ENCODE measurements at places on chromosomes 7 and 10. TPM values are rescaled to one million over a fixed set of nuclear protein-coding genes. Genes with fewer than 3 reads are reported as not detected.

The ZNF518A gene
- 24.0 TPM for total RNA-seq

The DPP6 gene
- not detected for total RNA-seq

The RET gene
- not detected for total RNA-seq

The CYP3A4 gene
- total RNA-seq, result not detected

The NRP1 gene
- total RNA-seq, result 1.6 TPM

The MMP21 gene
- total RNA-seq, result 0.61 TPM

The DRGX gene
- not detected for total RNA-seq

DNA sequence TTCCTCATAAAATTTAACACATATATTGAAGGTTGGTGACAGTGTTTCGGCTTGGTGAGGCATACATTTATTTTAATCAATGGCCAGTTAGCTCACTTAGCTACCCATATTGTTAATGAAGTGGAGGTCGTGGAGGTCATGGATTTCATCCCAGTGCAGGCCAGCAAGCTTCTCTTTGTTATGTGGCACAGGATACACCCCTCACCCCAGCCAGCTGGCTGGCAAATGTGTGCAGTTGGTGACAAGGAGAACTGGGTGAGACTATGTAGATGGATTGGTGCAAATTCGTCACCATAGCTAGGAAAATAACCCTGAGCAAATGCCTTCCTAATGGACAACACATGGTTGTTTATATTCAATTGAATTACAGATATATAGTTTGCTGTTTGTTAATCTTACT lies 50.5 kb upstream of the FOXP2 start:
- no peaks in the 10 kb centered on the region for H3K4me1 ChIP-seq
- no peak for DNase-seq
- no peaks in the 10 kb centered on the region for H3K27me3 ChIP-seq
- no peak overlapping the region for H3K27ac ChIP-seq

GRCh38 chr10:116615199-116615776 lies 5.5 kb upstream of the PNLIPRP2 start:
- no peak overlapping the region for H3K4me3 ChIP-seq
- H3K27me3 ChIP-seq, result no peaks in the 10 kb centered on the region
- no peaks in the 10 kb centered on the region for H3K36me3 ChIP-seq
- no peak overlapping the region for H3K27ac ChIP-seq

DNA sequence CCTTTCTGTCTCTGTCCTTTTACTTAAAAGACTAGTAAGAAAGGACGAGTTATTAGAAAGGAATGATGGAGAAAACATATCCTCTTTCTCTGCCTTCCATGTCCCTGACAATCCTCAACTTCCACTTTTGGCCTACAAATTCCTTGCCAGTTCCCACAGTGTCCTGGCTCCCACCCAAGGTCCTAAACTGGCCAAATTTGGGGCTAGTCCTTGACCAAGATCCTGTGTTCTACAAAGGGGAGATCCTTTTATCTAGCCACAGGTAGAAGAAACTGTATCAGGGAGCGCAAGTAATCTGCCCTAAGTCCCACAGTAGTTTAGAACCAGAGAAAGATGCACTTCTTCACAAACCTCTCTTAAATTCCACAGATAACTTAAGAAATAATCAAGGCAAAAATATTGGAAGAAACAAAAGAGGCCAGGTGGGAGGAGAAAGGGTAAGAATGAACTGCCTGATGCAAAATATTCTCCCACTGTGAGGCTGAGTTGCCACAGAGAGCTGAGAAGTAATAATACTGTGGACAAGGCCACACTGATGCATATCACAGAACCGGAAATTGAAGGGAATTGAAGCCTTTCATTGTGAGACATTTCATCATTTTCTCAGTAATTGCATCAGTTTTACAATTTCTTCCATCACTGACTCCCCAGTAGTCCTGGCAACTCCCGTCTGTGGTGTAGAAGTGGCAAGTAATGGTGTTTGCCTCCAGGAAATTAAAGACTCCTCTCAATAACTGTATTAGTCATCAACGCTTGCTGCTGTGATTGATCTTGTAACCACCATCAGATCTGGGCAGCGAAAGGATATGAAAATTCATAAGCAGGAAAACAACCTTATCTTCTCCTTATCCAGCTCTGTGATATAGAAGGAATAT lies 47.2 kb downstream of the DNAJC12 start:
- peaks cover 15% of the 10 kb centered on the region for H3K4me1 ChIP-seq
- H3K27ac ChIP-seq, result no peak overlapping the region
- H3K4me3 ChIP-seq, result no peak overlapping the region
- DNase-seq, result no peak
- no peaks in the 10 kb centered on the region for H3K27me3 ChIP-seq

DNA sequence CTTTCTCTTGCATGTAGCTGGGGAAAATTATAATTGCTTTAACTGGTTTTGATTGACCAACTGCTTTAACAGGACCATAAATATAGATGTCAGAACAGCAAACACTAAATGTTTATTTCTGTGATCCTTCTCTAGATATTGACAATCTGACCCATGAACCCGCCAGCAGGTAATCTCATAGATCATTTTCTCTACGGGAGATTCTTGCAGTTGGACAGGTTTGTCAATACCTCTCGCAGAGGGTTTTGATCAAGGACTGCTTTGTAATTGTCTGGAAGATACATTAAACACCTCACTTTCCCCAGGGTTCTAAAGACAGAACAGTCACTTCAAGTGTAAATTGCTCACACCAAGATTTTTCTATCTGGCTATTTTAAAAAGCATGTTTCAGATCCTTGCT lies 235.8 kb upstream of the RHOBTB1 start:
- H3K27me3 ChIP-seq, result no peaks in the 10 kb centered on the region
- no peak for DNase-seq
- no peak overlapping the region for H3K27ac ChIP-seq
- H3K4me1 ChIP-seq, result no peaks in the 10 kb centered on the region
- no peaks in the 10 kb centered on the region for H3K36me3 ChIP-seq

DNA sequence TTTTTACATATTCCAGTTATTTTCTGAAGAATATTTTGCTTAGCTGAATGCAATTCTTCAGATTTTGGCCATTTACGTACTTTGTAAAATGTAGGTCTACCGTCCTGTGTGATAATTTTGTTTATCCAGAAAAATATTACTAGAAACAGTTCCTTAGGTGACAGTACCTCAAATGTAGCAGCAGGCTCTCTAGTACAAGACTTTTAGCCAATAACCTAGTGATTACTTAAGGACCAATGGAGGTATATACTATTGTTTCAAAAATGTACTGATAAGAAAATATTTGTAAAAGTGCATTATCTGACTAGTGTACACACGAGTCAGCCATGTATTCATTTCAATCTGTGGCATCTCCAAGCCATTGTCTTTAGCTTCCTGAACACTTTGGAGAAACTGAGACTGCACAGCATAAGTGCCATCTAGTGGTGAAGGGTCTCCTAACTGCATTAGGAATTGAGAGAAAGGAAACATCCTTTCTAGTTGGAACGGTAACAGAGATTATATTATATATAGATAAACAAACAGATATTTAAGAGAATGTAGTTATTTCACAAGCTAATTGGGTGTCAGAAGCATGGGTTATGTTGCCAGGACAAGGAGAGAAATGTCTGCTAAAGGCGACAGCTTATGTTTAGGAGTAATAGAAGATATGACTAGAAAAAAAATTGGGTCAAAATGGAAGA lies 23.7 kb downstream of the RTKN2 start:
- H3K4me3 ChIP-seq, result no peak overlapping the region
- H3K4me1 ChIP-seq, result peaks cover 37% of the 10 kb centered on the region
- H3K27me3 ChIP-seq, result no peaks in the 10 kb centered on the region
- H3K36me3 ChIP-seq, result no peaks in the 10 kb centered on the region
- peak; percentile 65 for DNase-seq
- no peak overlapping the region for H3K27ac ChIP-seq

DNA sequence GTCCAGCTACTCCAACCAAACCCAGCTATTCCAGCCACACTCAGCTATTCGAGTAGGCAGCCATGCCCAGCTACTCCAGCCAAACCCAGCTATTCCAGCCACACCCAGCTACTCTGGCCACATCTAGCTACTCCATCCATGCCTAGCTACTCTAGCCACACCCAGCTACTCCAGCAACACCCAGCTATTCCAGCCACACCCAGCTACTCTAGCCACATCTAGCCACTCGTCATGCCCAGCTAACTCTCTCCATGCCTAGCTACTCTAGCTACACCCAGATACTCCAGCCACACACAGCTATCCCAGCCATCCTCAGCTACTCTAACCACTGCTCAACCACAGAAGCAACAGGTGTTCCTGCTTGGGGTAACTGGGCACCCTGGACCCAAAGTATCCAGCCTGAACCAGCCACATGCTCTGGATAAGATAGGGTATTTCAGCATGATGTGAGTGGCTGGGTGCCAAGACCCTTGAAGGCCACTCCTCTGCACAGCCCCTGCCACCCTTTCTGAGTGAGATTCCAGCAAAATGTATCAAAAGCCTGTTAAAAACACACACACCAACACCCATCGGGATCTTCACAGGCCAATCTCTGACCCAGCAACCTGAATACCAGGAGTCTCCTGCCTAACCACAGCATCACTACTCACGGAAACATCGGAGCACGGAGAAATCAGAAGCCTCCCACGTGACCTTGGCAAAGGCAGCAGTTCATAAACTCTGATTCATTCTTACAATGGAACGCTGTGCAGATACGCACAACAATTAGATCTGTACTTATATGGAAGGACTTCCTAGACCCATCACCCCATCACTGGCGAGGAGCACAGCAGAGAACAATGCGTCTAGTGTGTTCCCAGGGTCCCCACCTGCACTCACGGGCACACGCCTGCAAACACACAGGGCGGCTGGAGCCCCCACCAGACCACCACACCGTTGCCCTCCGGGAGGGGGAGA lies 51.8 kb upstream of the DNAAF5 start:
- no peaks in the 10 kb centered on the region for H3K27me3 ChIP-seq
- no peaks in the 10 kb centered on the region for H3K36me3 ChIP-seq
- H3K27ac ChIP-seq, result no peak overlapping the region
- no peaks in the 10 kb centered on the region for H3K4me1 ChIP-seq
- H3K4me3 ChIP-seq, result no peak overlapping the region
- no peak for DNase-seq

DNA sequence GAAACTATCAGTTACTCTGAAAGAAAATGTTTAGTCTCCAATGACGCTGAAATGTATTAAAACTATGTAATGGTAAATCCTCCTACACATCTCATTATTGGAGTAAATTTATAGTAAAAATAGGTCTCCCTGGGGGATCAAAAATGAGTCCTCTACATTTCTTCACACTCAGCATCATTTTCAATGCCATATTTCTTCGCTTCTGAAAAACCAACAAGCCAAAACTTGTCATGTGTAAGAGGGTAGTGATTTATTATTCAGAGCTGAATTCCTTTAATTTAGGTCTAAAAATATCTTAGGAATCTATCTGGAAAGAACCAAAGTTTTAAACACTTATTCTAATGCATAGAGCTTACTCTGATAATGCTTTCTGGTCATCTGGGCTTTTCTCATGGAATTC lies 3.0 kb downstream of the PDK4 start:
- H3K27ac ChIP-seq, result no peak overlapping the region
- no peak for DNase-seq
- H3K27me3 ChIP-seq, result no peaks in the 10 kb centered on the region
- no peaks in the 10 kb centered on the region for H3K4me1 ChIP-seq
- no peak overlapping the region for H3K4me3 ChIP-seq
- H3K36me3 ChIP-seq, result no peaks in the 10 kb centered on the region

- H3K4me3 ChIP-seq, result no peak overlapping the region
- H3K27me3 ChIP-seq, result no peaks in the 10 kb centered on the region
- no peak for DNase-seq
- H3K4me1 ChIP-seq, result no peaks in the 10 kb centered on the region
- no peak overlapping the region for H3K27ac ChIP-seq
Observed at GRCh38 chr10:48807791-48808470, 123.3 kb downstream of the WDFY4 start.

- no peaks in the 10 kb centered on the region for H3K36me3 ChIP-seq
- H3K27me3 ChIP-seq, result no peaks in the 10 kb centered on the region
- H3K4me1 ChIP-seq, result no peaks in the 10 kb centered on the region
- H3K27ac ChIP-seq, result no peak overlapping the region
- no peak for DNase-seq
Observed at GRCh38 chr10:71005337-71006305, 117.3 kb upstream of the PCBD1 start.

GRCh38 chr7:17501441-17502212 lies 203.2 kb downstream of the AHR start:
- no peaks in the 10 kb centered on the region for H3K36me3 ChIP-seq
- no peaks in the 10 kb centered on the region for H3K27me3 ChIP-seq
- no peak for DNase-seq
- no peak overlapping the region for H3K4me3 ChIP-seq
- H3K27ac ChIP-seq, result no peak overlapping the region

DNA sequence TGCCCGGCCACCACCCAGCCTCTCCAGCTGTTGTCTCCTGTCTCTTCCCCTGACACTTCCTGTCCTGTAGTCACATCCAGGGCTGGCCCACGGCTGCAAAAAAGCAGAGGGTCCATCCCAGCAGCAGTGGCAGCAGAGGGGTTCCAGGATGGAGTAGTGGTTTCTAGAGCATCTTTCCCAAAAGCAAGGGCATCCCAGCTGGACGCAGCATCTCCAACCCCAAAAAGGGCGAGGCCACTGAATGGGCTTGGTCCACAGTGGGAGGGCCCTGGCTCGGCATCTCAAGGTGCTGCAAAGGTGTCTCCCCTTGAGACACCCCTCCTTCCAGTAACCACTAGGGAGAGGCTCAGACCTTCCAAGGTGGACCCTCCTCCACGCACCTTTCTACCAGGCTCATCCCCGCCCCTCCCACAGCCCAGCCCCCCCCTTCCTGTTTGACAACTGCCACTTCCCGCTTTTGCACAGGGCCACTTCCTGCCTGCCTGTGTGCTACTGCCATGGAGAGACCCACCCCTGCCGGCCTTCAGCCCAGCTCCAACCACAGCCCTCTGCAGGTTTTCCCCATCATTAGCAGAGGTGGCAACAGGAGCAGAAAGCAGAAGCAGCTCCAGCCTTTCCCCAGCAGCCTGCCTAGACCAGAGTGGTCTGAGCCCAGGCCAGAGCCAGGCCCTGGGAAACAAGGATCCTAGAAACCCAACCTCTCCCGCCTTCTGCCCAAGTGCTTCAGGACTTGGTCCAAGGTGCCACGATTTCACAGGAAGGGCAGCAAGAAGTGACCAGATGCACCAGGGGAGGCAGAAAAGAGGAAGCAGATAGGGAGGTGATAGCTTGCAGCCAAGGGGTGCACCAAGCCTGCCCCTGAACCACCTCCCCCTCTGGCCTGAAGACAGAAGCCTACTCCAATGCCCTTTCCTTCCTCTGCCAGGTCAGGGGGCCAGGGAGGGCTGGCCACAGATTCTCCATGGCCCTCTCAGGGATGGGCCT lies 8.6 kb downstream of the CAMK2G start:
- peak; percentile 31 for DNase-seq
- no peaks in the 10 kb centered on the region for H3K27me3 ChIP-seq
- peaks cover 87% of the 10 kb centered on the region for H3K4me1 ChIP-seq

Measured in CD4-positive, alpha-beta memory T cell (primary cell).